Globus pallidus (tissue), 1 donor: ENCODE measurements at places on chromosomes 7 and 10.

GRCh38 chr10:62463364-62463763, 89.2 kb downstream of the ZNF365 start:
- DNase-seq: no peak

GRCh38 chr7:28144266-28144665, 36.3 kb downstream of the JAZF1 start:
- DNase-seq: peak; percentile 78

GRCh38 chr10:3902054-3902808, 117.2 kb upstream of the KLF6 start:
- DNase-seq: peak; percentile 2

- DNase-seq: no peak
Observed at GRCh38 chr7:105985229-105985628, 22.2 kb downstream of the CDHR3 start.

GRCh38 chr10:72834183-72834825, 59.2 kb upstream of the OIT3 start:
- DNase-seq: peak; percentile 75

GRCh38 chr7:138396251-138397070, 63.6 kb upstream of the TRIM24 start:
- no peak for DNase-seq

GRCh38 chr7:12646139-12646538, 41.3 kb upstream of the ARL4A start:
- no peak for DNase-seq

GRCh38 chr7:37510043-37510634, 61.5 kb upstream of the ELMO1 start:
- DNase-seq: peak; percentile 58

GRCh38 chr10:92538231-92538958, 35.5 kb downstream of the IDE start:
- DNase-seq: no peak

DNA sequence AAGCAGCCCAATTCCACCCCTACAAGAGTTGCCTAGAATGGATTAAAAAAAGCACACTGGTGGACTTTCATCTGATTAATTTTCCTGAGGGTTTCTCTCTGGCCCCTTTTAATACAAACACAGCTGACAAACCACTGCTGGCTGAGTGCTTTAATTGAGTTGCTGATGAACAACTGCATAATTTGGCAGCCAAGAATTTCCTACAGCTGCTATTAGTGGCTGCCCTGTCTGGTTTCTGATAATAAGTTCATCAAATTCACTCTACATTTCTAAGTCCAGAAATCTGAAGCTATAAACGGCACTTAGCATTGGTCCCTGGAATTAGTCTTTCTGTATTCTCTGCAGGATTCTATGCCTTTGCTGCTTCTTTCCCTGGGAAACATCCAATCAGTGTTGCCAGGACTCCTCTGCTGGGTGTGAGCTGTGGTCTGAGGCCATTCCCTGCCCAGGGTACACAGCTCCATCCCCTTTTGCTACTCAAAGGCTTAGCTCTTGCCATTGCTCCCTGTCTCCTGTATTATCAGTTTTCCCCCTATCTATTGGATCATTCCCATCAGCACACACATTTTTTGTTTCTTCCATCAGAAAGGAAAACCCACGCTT, 110.6 kb downstream of the LSM5 start:
- DNase-seq: no peak

- no peak for DNase-seq
Observed at GRCh38 chr7:124086843-124087242, 54.0 kb upstream of the TMEM229A start.

DNA sequence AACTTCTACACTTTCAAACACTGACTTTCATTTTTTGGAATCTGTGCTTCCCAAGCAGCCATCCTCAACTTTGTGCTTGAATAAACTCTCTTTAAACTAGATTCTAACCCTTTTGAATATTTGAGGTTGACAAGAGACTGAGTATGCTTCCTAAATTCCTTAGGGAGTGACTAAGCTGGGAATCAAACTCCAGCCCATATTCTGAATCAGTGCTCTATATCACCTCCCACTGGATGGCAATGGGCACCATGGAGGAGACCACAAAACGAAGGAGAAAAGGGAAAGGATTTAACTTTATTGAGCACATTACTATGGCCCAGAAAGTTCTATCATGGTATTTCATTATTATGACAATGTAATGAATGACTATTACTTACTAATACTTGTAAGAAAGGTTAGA, 17.2 kb upstream of the SLC26A4 start:
- no peak for DNase-seq

DNA sequence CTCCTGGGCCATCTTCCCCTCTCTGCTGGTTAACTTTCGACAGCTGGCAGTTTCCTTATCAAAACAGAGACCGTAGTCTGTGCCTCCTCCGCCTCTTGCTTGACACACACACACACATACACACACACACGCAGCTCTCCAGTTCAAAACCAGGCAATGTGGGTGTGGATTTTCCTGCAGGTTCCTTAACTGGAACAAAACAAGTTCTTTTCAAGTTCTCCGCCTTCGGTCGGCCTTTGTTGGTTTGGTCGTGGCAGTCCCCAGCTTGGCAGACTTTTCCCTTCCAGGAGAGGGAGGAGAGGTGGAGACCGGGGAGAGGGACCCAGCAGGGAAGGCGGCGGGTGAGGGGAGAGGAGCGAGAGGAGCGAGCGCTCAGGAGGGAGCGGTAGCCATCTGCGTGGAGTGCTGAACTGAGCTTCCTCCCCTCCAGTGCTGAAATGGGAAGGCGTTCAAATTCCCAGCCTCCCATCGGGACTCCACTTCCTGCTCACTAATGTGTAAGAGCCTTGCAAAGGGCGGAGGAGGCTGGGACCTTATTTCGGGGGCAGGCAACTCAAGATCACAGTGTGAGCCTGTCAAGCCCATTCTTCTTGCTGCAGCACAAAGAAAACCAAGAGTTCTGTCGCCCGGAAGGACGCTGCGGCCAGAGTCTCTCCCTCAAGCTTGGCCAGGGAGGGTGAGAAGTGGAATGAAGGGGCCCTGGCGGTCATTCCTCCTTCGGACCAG, 120.6 kb downstream of the PRPF18 start:
- DNase-seq: peak; percentile 56

DNA sequence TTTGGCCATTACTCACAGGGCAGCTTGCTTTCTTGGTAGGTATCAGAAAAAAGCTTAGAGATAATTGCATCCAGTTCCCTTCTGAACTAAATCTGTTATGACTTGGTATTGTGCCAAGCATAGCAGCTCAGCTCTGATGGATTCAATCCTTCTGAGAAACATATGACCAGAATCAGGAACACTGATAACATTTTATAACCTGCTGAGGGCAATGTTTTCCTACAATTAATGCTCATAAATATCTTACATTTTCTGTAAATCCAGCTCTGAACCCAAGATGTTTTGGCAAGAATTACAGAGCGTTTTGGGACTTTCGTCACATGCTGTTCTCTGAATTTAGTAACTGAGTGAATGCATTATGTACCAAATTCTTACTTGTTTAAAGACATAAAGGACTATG, 167.8 kb downstream of the KIF20B start:
- DNase-seq: no peak

DNA sequence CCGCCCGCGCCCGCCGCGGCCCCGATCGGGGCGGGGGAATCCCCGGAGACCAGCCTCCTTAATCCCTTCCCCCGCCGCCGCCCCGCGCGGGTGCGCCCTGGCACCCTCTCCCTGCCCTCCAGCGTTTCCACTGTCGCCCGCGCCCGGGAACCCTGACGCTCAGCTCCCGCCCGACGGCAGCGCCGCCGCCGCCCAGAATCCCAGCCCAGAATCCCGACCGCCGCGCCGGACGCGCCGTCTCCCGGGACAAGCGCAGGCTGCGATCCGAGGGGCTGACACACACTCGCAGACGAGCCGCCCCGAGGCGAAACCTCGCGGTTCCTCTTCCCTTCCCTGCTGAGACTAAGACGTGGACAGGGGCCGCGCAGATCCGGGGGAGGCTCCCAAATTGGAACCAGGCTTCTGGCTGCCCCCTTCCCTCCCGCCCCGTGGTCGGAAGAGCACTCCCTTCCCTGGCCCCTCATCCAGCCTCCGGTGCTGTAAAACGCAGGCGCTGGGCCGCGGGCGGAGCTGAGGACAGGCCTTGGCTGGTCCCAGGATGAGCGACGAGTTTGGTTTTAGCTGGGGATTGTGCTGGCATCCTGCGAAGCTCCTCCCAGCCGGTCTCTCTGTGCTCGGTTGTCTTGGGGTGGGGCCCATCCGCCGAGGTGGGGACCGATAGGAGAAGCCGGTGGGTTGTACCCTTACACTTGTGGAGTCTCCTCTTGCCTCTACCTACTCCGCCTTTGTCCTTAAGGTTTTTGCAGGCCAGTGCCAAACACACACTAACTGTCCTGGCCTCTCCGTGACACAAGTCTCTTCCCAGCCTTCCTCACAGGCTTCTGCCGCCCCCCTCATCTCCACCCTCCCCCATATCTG, 1.1 kb downstream of the MARVELD1 start:
- DNase-seq: no peak

DNA sequence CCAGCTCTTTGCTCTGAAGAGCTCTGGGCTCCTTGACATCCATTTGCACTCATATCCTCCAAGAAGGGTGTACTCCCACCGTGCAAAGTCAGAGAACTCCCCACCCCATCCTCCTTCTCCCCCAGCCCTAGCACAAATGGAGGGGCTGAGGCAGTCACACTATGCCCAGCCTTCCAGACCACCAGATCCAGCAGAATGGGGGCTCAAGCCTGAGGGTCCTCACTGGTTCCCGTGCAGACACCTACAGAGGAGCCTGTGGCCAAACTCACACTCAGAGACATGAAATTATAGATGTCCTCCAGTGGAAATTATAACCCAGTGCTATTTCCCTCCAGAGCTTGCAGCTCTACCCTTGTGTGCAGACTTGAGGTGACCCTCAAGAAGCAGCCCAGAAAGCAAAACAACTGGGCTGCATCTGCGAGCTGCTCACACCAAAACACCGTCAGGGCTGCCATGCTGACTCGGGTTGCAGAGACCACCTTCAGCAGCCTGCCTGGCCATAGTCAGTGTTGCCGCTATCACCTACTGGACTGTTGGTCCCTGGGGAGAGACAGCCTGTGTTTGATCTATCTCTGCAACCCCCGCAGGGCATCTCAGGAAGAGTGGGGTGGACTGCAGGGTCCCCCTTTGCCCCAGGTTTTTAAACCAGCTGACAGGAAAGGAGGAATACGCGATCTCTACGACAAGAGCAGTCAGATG, 7.4 kb downstream of the ZNF488 start:
- DNase-seq: no peak

- DNase-seq: no peak
Observed at GRCh38 chr10:79081353-79082034, 12.7 kb downstream of the ZMIZ1 start.

DNA sequence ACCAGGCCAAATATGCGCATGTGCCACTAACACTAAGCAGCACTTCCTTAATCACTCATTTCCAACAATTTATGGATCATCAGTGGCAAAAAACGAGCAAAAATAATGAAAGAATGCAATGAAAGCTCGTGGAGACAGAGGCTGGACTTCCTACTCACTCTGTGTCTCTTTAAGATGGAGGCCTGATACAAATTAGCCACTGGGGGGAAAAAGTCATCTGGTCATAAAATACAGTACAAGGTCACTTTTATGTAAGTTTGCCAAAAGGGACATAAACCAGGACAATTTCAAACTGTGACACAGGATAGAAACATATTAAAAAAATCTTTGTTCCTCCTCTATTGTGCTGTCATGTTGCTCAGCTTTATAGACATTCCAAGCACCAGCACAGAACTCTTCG, 101.7 kb downstream of the LMBR1 start:
- no peak for DNase-seq

- no peak for DNase-seq
Observed at GRCh38 chr10:59926086-59926485, 19.7 kb upstream of the CCDC6 start.

GRCh38 chr10:68137171-68137570, 27.9 kb downstream of the MYPN start:
- DNase-seq: no peak

- DNase-seq: no peak
Observed at GRCh38 chr7:55310287-55311025, 54.7 kb upstream of the LANCL2 start.

GRCh38 chr7:52525772-52526341, 509.6 kb upstream of the POM121L12 start:
- no peak for DNase-seq

DNA sequence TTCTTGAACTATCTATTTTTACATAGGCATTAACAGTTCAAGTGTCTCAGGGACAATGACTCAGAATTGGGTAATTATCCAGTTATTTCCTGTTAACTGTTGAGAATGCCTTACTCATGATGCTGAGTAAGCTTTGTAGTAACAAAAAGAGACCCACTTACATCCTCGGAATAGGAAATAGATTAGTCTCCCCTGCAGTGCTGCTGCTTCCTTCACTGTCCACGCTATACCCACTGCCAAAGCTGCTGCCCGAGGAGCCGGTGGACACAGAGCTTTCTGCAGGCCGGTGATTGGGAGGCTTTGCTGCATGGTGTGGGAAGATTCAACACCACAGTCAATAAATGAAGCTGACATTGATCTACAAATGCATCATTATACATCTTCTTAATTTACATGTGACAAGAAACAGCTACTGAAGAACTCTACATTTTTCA, 357.1 kb downstream of the PCLO start:
- DNase-seq: no peak

DNA sequence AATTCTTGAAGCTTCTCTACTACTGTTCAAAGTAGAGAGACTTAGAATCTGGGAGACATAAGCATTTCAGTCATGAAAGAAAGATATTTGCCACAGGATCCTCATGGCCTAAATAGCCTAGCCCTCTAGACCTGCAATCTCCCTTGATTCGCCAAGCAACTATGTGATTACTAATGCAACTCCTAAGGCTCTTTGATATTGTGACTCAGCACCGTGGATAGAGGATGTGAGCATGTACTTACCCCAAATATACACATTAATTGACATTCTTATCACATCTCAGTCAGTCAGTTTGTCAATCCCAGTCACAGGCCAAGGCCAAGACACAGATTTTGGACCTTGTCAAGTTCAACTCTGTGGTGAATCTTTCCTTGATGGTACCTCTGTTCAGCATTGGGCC, 42.6 kb downstream of the GPR37 start:
- no peak for DNase-seq

- no peak for DNase-seq
Observed at GRCh38 chr7:138449580-138449979, 10.5 kb upstream of the TRIM24 start.

- DNase-seq: no peak
Observed at GRCh38 chr7:103292122-103292521, 5.1 kb upstream of the PMPCB start.

- no peak for DNase-seq
Observed at GRCh38 chr7:11153694-11154093, 180.0 kb downstream of the PHF14 start.

DNA sequence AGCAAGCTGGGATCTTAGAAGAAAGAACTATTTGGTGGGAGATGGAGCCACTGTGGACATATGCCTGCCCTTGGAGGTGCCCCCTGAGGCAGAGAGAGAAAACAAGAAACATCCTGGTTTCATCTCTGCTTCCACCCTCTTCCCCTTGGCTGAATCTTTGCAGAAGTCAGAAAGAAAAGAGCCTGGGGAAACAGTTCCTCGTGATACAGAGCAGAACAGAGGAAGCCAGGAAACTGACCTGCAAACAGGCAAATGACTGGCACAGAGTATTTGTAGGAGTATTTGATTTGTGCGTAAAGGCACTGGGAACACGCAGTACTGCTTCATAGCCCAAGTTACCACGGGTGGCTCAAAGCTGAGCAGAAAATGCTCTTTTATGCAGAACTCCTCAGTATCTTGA, 7.0 kb upstream of the KEL start:
- DNase-seq: peak; percentile 3

GRCh38 chr10:22624287-22624738, 90.1 kb downstream of the PIP4K2A start:
- no peak for DNase-seq
